Activated naive CD4-positive, alpha-beta T cell treated with Interleukin-2 at 50 U/mL for 16 hours (primary cell): ENCODE measurements at places on chromosomes 1 and 21.

DNA sequence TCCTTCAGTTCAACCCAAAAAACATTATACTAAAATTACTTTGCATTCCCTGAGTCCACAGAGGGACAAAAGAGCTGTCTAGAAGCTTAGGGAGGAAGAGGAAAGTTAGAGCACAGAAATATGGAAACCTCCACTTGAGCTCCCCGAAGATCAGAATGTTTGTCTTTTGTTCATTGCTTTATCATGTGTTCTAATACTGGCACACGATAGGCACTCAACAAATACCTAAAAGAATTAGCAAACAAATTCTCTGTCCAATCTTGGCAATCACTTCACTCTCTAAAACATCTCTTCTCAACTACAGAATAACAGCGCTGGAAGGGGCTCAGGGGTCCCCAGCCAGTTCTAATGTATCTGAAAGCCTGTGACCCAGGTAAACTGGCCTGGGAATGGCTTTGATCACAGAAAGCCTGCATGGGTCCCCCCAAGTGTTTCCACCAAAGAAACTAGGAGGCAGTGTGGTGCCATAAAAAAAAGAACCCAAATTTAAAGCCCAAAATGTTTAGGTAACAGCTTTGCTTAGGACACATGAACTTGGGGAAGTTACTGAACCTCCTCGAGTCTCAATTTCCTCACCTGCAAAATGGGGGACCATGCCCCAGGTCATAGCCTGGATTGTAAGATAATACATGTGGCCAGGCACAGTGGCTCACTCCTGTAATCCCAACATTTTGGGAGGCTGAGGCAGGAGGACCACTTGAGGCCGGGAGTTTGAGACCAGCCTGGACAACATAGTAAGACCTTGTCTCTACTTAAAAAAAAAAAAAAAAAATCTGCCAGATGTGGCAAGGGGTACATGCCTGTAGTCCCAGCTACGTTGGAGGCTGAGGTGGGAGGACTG is 45.8 kb downstream of the SSBP3 start:
- no peak for DNase-seq

- no peak for DNase-seq
Observed at GRCh38 chr1:230753586-230754251, 6.5 kb downstream of the CAPN9 start.

DNA sequence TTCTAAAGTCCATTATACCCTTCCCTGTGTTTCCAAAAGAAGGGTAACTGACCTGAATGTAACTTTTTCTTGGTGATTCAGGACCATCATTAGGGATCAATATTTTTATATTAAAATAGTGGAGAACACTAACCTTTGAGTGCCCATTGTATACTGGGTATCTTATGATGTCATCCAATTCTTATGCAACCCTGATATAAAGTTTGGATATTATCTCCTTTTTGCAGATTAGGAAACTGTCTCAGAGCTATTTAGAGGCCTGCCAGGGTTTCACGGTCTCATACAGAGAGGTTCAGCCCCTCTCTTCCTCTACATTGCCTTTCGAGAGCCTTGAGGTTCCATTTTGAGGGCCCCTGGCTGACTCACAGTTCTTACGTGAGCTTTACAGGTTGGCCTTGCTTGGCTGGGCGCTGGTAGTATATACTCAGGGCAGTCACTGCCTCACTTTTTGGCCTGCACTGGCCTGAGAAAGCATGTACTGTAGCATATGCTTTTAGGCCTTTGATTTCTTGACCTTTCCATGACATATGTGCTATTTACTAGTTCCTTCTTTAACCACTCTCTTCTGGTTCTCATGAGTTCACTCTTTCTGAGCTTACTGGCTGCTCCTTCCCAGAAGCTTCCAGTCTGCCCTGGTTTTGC is 15.7 kb upstream of the FOXO6 start:
- no peak for DNase-seq

DNA sequence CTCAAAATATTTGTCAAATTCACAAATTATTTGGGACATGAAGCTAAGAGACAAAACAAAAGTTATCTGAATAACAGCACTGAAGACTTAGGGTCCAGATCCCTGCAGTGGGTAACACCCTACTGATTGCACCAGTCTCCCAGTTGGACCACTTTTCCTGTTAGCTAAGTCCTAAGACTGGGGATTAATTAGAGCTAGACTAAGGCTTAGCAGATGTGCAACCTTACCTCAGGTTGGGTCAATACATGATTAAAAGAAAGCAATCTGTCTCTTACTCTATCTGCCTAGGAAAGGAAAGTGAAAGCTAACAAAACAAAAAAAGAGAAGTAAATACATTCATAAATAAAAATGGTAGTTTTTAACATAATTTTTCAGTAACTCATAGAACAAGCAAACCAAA is 737.2 kb upstream of the CHRM3 start:
- DNase-seq = no peak

DNA sequence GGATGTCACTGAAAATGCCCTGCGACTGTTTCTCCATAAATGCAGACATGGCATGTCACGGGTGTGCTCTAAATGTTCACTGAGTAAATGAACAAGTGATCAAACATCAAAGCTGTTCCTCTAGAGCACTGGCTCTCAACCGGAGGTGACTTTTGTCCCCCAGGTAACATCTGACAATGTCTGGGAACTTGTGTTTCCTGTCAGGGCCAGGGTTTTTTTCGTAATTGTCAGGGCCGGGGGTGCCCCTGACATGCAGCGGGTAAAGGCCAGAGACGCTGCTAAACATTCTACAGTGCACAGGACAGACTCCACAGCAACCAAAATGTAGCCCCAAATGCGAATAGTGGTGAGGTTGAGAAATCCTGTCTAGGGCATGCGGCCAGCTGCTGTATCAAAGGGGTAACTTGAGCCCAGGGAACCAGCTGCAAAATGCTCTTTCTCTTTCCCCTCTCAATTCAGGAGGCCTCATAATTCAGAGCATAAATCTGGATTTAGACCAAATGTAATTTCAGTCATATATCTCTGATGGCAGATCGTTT is 2.0 kb downstream of the ALDH4A1 start:
- no peak for DNase-seq

- DNase-seq = no peak
Observed at GRCh38 chr1:66217021-66217420, 316.9 kb upstream of the SGIP1 start.

- no peak for DNase-seq
Observed at GRCh38 chr1:43933386-43934100, at the start of gene ARTN. Gene ARTN, plus strand, starts transcription at chr1:43933801. Its CDS starts 1,856 bp downstream, at chr1:43935657.

DNA sequence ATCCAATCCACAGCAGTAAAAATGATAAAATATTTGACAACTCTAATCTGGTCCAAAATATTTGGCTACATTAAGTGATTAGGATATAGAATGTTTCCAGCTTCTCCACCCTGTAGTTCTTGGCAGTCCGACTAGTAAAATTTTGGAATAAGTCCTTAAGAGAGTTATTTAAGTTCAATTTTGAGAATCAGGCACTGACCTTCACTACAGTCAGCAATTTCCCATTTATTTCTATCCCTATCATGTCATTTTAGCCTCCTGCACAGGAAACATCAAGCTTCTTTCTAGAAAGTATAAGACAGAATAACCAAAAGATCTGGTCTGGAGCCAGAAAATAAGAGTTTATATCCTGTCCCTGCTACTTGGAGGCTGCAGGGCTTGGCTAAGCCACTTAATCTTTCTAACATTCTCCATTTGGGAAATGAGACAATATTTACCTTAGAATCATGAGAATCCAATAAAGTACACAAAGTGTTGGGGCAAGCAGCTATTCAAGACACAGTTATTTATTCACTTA is 162.2 kb downstream of the DPYD start:
- DNase-seq = no peak

- no peak for DNase-seq
Observed at GRCh38 chr1:3599816-3600215, 11.5 kb downstream of the MEGF6 start.

DNA sequence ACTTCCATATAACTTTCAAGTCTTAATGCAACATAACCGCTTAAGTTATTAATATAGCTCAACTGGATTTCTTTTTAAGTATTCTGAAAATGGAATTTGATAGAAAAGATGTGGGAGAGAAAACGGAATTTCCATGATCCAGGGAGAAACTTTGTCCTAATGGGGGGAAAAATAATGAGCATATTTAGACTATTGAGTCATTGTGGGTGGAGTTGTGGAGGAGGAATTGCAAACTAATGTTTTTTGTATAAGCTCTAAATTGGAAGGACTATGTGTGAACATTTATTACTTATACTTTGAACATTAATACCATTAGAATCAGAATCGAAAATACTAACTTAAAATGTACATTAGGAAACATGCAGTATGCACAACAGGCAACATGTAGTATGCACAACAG is 159.9 kb upstream of the NEGR1 start:
- no peak for DNase-seq

GRCh38 chr1:22641906-22642636 is 1.4 kb upstream of the C1QC start:
- peak; percentile 68 for DNase-seq

DNA sequence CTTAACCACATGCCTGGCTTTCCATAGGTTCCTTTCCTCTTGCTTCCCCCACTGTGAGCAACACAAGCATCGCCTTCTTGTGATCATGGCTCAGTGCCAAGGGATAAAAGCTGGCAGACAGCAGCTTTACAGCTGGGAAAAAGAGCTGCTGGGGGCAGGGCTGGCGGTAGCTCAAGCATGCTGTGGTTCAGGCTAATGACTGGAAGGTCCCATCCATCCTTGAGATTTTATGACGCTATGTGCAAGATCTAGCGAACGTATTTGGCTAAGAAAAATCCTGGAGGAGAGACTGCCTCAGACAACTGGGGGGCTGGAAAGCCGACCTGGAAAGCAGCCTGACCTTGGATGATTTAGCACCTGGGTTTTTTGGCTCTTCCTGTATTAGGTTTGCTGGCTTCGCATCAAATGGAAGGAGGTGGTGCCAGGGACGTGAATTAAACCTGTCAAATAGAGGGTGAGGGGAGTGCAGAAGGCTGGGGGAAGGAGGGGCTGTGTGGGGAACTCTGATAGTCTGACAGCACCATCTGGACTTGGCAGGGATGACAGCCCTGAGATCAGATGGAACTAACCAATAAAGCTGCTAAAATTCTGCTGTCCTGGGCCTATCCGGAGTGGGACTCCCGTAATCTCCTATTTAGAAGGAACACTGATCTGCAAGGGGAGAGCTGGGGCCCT is 34.8 kb downstream of the ZMYND12 start:
- no peak for DNase-seq

GRCh38 chr1:110237386-110238152 is 27.5 kb downstream of the KCNC4 start:
- no peak for DNase-seq

DNA sequence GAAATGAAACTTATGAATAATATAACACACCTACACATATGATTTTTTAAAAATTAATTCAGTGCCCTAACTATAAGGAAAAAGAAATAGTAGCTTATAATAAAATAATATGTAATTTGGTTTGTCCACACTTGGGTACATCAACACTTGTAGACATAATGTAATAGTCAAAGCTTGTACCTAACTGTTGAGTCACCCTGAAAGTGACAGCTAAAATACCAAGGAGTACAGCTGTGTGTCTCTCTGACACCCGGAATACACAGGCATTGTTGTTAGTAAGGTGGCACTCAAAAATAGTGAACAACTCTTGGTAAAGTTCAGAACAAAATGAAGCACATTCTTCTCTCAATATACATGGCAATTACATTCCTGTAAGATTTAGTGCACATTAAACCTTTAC is 243.4 kb downstream of the TRABD2B start:
- DNase-seq = no peak

GRCh38 chr1:235329139-235329902 is 951 bp downstream of the GGPS1 start:
- peak; percentile 57 for DNase-seq

GRCh38 chr1:29520571-29521437 is 284.5 kb downstream of the PTPRU start:
- no peak for DNase-seq

GRCh38 chr1:50333595-50333974 is 89.7 kb downstream of the DMRTA2 start:
- DNase-seq = peak; percentile 50

GRCh38 chr1:179714159-179714558 is 28.9 kb upstream of the FAM163A start:
- no peak for DNase-seq

DNA sequence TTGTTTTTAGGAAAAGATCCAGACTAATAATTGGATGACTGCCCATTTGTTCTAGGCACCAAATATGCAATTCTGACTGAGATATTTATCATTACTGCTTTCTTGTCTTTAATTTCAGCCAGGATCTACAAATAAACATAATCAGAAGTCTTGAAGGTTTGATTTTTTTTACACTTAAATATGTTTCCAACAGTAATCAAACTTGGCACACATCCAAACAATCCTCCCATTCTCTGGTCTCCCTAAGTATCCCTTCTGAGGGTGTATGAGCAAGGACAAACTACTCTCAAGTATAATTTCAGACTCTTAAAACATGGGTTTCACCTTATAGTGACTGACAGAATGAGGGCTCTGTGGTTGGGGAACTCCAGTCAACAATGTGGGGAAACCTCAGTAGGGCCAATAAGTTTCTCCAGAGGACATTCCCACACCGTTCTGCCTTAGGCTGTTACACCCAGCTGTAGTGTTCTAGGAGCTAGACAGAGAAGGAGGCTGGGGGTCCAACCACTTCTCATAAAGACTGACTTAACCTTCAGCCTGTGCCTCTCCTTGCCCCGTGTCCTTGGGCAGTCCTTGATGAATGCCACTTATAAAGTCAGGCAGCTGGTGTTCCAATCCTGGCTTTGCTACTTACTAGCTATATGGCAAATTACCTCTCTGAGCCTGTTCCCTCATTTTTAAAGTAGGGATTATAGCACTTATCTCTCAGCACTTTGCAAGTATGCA is 1.5 kb upstream of the PALMD start:
- no peak for DNase-seq

DNA sequence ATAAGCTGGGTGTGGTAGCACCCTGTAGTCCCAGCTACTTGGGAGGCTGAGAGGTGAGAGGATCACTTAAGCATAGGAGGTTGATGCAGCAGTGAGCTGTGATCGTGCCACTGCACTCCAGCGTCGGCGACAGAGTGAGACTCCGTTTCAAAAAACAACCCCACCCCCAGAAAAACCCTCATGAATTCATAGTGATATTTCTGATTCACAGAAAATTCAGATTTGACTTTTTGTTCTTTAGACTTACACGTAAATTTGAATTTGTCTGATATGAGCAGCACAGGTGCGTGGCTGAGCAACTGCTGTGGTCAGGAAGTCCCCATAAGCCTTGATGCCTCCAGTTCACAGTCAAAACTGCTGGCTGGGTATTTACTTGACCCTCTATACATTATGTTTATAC is 10.0 kb upstream of the MORC3 start:
- peak; percentile 59 for DNase-seq

GRCh38 chr1:211710566-211711314 is 35.3 kb upstream of the NEK2 start:
- DNase-seq = no peak

- no peak for DNase-seq
Observed at GRCh38 chr1:184866586-184866985, 107.7 kb downstream of the NIBAN1 start.

DNA sequence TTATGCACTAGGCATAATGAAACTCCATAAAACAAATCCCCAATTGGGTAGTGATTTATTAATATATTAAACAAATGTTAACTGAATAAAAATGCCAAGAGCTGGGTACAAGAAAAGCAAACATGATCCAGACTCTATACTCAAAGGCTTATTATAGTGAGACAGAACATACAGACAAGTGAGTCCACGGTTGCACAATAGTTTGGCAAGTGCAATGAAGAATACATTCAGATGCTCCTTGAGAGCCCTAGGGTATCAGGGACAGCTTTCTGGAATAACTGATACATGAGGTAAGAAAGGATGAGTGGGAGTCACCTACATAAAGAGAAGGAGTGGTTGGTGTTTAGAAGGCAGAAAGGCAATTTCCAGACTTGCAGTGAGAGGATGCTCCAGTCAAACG is 85.1 kb downstream of the VAV3 start:
- no peak for DNase-seq

GRCh38 chr1:87730274-87731216 is 401.9 kb downstream of the LMO4 start:
- DNase-seq = no peak
